Hematopoietic multipotent progenitor cell (in vitro differentiated cells): ENCODE measurements at places on chromosomes 6 and 20. TPM values are rescaled to one million over a fixed set of nuclear protein-coding genes. Genes with fewer than 3 reads are reported as not detected.

PDE7B gene
- total RNA-seq: 2.4 TPM

FOXS1 gene
- total RNA-seq: not detected

MROH8 gene
- 2.2 TPM for total RNA-seq

NKX2-2 gene
- total RNA-seq: not detected

SAYSD1 gene
- total RNA-seq: 10.8 TPM

MUC22 gene
- not detected for total RNA-seq

TGM3 gene
- not detected for total RNA-seq

MED20 gene
- total RNA-seq: 23.7 TPM

HLA-DRB1 gene
- total RNA-seq: 266 TPM

MYLK2 gene
- total RNA-seq: under 0.01 TPM

SLC17A2 gene
- not detected for total RNA-seq

HSPA1L gene
- total RNA-seq: 1.9 TPM

SGK2 gene
- 1.3 TPM for total RNA-seq

PPT2 gene
- 30.2 TPM for total RNA-seq

SLC35D3 gene
- total RNA-seq: under 0.01 TPM

FAXC gene
- total RNA-seq: under 0.01 TPM

GPR63 gene
- total RNA-seq: 0.54 TPM

COL21A1 gene
- not detected for total RNA-seq

PTCRA gene
- under 0.01 TPM for total RNA-seq

SLC22A1 gene
- total RNA-seq: under 0.01 TPM

OR12D1 gene
- total RNA-seq: not detected

GABRR2 gene
- 0.27 TPM for total RNA-seq

CNR1 gene
- total RNA-seq: under 0.01 TPM

TP53TG5 gene
- total RNA-seq: not detected

STX11 gene
- total RNA-seq: 32.3 TPM

PKIG gene
- total RNA-seq: 45.2 TPM

FNDC1 gene
- under 0.01 TPM for total RNA-seq

ANKRD66 gene
- total RNA-seq: not detected

SLC4A11 gene
- 0.27 TPM for total RNA-seq

ADGB gene
- under 0.01 TPM for total RNA-seq

PPP1R3G gene
- total RNA-seq: under 0.01 TPM
